ENCODE measurements at places on chromosomes 6 and 20. TPM values are rescaled to one million over a fixed set of nuclear protein-coding genes. Genes with fewer than 3 reads are reported as not detected.

The NNAT gene
- total RNA-seq = 106 TPM

The PGBD1 gene
- total RNA-seq = 3.5 TPM

The ZCCHC3 gene
- 22.4 TPM for total RNA-seq

The PI16 gene
- not detected for total RNA-seq

The SLC25A27 gene
- total RNA-seq = 2.7 TPM

The TGM3 gene
- total RNA-seq = not detected

The GRM1 gene
- total RNA-seq = under 0.01 TPM

The DYNLT2 gene
- total RNA-seq = 0.98 TPM

The OR2H1 gene
- not detected for total RNA-seq

The CAGE1 gene
- total RNA-seq = 0.22 TPM

The DUSP22 gene
- total RNA-seq = 28.1 TPM

The GPR63 gene
- 2.1 TPM for total RNA-seq

The C6orf141 gene
- total RNA-seq = not detected

The MSH5 gene
- 7.9 TPM for total RNA-seq

The PTGIS gene
- 0.11 TPM for total RNA-seq

The ACTL10 gene
- 6.0 TPM for total RNA-seq

The CAP2 gene
- total RNA-seq = 8.4 TPM

The LY86 gene
- total RNA-seq = not detected

The PRKN gene
- total RNA-seq = 0.22 TPM

The MCCD1 gene
- total RNA-seq = not detected

The SAMD3 gene
- total RNA-seq = not detected

The ADGRB3 gene
- 0.39 TPM for total RNA-seq

The TCF21 gene
- total RNA-seq = not detected

The BPIFA1 gene
- not detected for total RNA-seq

The ARG1 gene
- total RNA-seq = not detected

The VEGFA gene
- 26.4 TPM for total RNA-seq

The BMP6 gene
- total RNA-seq = 2.1 TPM

The DNAH8 gene
- not detected for total RNA-seq

The MTFR2 gene
- total RNA-seq = 2.0 TPM

The PNLDC1 gene
- total RNA-seq = not detected

The PHACTR3 gene
- total RNA-seq = 1.6 TPM

The MAS1 gene
- not detected for total RNA-seq

The SLC17A9 gene
- 25.8 TPM for total RNA-seq

The FNDC11 gene
- 0.79 TPM for total RNA-seq

The TMEM239 gene
- total RNA-seq = not detected

The TRIM40 gene
- total RNA-seq = not detected

The PSMB8 gene
- total RNA-seq = 11.8 TPM

The RIPPLY2 gene
- total RNA-seq = not detected

The RIPOR3 gene
- 0.22 TPM for total RNA-seq

The CST5 gene
- not detected for total RNA-seq

The KIAA1755 gene
- 11.3 TPM for total RNA-seq

The POU5F1 gene
- total RNA-seq = not detected

The L3MBTL3 gene
- total RNA-seq = 8.4 TPM

The GRM4 gene
- 0.22 TPM for total RNA-seq

The PSORS1C2 gene
- total RNA-seq = not detected

The GSTA4 gene
- 26.5 TPM for total RNA-seq

The MBOAT1 gene
- total RNA-seq = 11.7 TPM

The CCN2 gene
- 59.9 TPM for total RNA-seq

The MICB gene
- not detected for total RNA-seq

The FAXC gene
- 3.6 TPM for total RNA-seq

The SMIM28 gene
- total RNA-seq = not detected

The GDAP1L1 gene
- total RNA-seq = not detected

The RPS18 gene
- 2,917 TPM for total RNA-seq

Measured in placental epithelial cell (primary cell).